EH (cell line): ENCODE measurements at places on chromosomes 4 and X.
A peak's percentile ranks its signal among the peaks of the same experiment; 100 is the strongest.

DNA sequence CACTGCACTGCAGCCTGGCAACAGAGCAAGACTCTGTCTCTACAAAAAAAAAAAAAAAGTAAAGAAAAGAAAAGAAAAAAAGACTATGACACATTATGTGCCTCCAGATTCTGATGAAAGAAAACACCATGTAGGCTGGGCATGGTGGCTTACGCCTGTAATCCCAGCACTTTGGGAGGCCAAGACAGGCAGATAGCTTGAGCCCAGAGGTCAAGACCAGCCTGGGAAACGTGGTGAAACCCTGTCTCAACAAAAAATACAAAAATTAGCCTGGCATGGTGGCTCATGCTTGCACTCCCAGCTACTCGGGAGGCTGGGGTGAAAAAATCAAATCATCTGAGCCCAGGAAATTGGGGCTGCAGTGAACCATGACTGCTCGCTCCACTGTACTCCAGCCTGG lies 19.4 kb downstream of the THOC2 start:
- DNase-seq: no peak

- no peak for DNase-seq
These were observed 56.0 kb downstream of the GPR82 start for GRCh38 chrX:41779941-41780340.

DNA sequence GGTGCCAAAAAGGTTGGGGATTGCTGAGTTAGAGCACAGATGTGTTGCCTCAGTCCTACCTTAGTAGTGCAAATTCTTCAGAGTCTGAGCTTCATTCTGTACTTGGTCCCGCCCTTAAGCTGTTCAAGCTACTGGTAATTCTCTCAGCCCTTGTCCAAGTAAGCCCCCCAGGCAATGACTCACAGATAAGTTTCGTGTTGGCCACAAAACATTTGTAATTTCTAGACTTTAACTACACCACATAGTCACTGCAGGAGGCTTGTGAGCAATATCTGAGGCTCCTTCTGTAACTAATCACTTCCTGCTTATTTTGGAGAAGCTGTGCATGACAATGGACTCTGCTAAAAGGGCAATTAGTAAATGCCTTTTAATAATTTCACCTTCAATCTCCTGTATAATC lies 1420.5 kb downstream of the PCDH7 start:
- no peak for DNase-seq

GRCh38 chrX:39309721-39310152 lies 508.5 kb downstream of the MID1IP1 start:
- DNase-seq: peak; percentile 8

- no peak for DNase-seq
These were observed 285.3 kb downstream of the ANKRD50 start for GRCh38 chr4:124427095-124427767.

GRCh38 chrX:1589356-1590130 lies 1.9 kb upstream of the AKAP17A start:
- DNase-seq: no peak

- DNase-seq: no peak
These were observed 183.9 kb upstream of the PCDH7 start for GRCh38 chr4:30536231-30536630.

DNA sequence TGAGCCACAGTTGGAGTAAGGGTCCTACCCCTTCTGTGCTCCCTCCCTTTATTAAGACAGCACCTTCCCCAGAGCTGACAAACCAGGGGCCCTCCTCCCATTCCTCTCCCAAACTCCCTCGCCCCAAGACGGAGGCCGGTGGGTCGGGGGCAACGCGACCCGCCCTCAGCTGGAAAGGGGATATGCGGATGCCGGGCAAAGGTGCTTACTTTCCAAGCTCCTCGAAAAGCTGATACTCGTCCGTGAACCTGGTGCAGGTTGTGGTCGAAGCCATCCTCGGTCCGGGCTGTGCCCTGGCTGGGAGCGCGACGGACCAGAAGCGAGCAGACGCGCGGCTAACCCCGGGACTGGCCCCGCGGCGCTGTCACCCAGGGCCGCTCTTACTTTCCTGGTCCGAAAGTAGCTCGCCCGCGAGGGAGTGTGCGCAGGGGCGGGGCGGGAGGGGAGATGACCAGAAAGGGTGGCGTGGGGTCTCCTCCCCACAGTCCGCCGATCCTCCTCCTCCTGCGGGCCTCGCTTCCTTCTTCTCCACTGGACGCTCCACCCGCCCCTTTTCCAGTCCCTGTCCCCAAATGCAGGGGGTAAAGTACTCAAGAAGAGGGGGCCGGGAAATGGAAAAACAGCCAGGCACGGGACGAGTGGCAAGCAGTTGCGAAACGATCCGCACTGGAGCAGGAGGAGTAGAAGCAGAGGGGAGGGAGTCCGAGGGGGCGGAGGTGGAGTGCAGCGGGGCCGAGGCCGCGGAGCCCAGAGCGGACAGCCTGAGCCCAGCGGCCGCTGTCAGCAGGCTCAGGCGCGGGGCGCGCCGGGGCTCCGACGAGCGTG lies 531 bp downstream of the CAMK2D start:
- peak; percentile 85 for DNase-seq

- DNase-seq: peak; percentile 21
These were observed 27.8 kb downstream of the PIR start for GRCh38 chrX:15465347-15465746.

- no peak for DNase-seq
These were observed 72.0 kb downstream of the SMARCA5 start for GRCh38 chr4:143585548-143585947.

DNA sequence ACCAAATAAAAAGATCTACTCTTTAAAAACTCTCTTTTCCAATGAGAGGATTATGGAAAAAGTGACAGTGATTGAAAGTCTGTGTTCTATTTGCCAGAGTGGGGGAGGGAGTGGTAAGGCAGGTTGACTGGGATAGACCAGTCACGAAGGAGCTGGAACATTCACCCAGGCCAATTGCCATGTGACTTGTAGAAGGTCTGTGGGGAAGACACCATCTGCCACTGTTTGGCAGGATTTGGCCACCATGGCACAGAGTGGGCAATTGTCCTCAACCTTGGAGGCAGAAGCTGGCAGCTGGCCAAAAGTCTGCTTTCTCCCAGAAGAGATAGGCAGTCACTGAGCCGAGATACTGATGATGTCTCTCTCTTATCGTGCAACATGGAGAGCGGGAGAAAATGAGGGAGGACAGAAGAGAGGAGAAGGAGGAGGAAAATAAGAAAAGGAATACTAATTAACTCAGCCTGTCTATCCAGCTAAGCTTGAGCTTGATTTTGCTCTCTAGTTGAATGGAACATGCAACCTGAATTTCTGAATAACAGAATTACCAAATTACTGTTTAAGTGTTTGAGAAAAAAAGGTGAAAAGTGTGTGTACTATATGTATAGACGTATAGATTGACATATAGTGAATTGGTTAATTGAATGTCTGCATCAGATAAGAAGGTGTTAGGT lies 267.1 kb downstream of the ARHGAP24 start:
- DNase-seq: no peak

DNA sequence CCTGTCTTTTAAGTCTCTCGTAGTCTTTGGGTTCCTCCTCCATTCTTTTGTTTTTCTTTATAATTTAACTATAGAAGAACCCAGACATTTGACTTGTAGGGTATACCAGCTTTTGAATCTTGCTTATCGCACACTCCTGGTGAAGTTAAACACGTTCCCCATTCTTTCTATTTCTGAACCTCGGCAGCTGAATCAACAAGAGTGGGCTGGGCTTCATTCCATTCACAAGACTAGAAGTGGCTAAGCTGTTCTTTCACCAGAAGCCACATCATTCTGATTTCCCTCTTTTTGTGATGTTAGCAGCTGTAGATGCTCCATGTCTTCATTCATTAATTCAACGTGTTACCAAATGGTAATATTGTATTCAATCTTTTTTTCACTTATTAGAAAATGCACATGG lies 167.9 kb downstream of the CORIN start:
- DNase-seq: no peak

GRCh38 chr4:153676984-153677383 lies 7.1 kb upstream of the TLR2 start:
- peak; percentile 84 for DNase-seq

DNA sequence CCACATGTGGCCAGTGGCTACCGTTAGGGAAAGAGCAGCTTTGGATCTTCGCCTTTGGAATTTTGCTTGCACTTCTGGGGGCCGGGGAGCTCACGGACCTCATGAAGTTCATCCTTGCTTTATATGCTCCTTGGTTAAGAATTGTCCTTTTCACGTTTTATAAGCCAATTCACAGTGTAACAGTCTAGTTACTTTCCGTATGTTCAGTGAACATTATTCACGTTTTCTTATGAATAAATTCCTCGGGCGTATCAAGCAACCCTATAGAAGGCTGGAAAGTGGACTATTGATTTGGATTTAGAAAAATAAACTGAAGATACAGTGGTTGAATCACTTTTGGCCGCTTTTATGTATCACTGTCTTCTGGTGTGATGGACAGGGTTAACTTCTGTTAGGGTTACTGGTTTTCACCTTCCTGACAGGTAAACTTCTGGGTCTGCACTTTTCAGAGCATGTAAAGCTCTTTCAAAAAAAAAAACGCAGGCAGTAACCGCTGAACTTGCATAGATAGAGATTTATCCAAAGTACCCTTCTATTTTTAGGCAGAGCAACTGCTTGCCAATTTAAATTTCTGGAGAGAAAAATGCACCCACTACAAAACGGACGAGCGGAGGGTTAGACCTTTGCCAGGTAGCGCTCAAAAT lies 569 bp upstream of the PDLIM5 start:
- DNase-seq: peak; percentile 24

DNA sequence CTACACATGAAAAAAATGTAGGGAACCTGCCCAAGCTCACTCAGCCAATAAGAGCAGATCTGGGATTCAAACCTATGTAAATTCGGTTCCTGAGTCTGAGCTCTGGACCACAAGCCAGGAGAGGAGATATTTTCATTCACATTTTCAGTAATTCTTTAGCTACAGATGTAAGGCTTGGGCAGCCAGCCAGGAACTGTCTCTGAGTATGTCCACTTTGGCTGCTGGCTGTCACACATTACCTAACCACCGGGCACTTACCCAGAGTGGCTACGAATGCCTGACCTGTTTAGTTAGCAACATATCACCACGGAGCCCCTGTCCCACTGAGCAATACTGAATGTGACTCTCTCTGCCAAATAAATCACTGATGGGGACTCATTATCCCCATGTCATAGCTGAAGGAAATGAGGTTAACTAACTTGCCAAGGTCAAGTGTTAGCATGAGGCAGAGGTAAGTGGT lies 15.3 kb downstream of the USP46 start:
- DNase-seq: peak; percentile 54

DNA sequence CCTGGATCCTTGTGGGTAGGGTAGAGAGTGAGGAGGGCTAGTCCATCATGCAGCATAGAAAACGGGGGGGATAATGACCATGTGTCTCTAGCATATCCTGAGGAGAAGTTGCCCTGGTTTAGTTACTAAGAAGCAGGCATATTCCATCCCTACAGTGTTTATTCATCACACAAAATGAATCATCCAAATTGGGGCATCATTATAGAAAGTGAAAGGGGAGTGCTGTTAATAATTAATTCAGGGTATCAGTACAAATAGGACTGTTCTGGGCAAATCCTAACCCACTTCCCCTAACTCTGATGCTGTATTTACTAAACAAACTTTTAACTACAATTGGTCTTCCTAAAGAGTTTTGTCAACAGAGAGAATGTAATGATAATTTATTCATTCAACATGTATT lies 281.1 kb upstream of the ARX start:
- no peak for DNase-seq

DNA sequence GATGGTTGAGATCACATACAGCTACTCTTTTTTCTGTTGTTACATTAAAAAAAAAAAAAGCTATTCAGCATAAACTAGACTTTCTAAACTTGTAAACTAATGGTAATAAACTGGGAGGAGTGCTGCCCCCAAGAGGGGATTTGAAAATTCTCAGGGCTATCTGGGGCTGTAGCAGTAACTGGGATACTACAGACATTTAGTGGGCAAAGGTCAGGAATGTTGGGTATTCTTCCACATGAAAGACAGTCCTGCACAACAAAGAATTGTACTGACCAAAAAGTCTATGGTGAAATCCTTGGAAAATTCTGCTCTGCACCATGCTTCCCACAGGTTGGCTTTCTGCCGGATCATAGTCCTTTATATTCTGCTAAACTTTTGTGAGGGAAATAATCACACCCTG lies 232.6 kb upstream of the BOD1L1 start:
- DNase-seq: peak; percentile 25

GRCh38 chrX:20432746-20433387 lies 166.2 kb upstream of the RPS6KA3 start:
- DNase-seq: no peak

DNA sequence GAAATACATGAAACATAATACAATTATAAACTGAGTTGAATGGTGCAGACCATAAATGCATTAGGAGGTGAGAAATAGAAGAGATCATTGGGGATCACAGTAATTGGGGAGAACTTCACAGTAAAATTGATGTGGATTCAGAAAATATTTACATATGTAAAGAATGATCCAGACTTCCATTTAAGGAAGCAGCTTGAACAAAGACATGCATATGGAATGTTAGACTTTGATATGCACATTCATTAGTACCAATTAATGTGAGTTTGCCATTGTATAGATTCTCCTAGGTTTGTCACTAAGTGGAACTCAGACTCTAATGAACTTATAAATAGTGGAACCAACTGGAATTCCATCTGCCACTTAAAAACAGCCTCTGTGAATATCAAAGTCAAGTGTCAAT lies 235.6 kb downstream of the PARM1 start:
- DNase-seq: no peak

DNA sequence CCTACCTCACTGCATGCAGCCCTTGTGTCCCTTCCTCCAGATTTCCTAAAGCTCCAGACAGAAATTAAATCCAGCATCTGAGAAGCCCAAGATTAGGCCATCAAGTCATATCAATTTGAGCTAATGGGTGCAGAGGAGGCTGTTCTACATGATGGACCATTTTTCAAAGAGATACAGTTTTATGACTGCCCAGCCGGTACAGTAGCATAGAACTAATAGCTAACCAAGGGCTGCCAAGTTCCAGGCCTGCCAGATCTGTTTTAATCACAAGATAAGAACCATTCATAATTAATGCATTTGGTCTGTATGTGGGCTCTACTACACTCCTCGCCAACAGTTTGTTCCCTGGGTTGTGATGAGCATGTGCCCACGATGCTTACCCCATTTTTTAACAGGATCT lies 73.9 kb upstream of the PLAC1 start:
- no peak for DNase-seq

GRCh38 chrX:50081282-50081889 lies 119.4 kb downstream of the AKAP4 start:
- peak; percentile 29 for DNase-seq

GRCh38 chr4:147799986-147800555 lies 68.2 kb downstream of the ARHGAP10 start:
- no peak for DNase-seq

DNA sequence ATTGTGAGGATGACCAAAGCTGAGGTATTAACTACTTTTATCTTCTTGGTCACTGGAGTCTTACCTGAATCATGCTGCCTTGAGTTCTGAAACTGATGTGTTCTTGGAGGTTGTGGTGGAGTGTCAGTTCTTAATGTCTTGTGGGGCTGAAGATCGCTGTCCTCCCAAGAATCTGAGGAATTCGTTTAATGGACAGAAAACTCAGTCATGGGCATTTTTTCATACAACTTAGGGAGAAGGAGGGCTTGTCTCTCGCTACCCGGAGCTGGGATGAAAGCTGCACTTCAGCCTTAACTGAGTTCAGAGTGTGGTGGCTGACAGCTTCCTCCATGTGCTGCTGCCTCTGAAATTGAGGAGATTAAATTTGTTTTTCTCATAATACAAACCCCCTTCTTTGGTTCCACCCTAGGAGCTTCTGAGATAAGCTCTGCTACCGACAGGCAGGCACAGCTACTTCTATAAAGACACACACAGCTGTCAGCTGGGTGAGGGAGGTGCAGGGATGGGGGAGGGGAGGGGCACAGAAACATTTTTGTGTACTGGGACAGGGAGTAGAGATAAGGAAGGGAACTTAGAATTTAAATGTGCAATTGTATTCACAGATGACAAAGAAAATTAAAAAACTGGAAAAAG lies 30.8 kb downstream of the RBBP7 start:
- DNase-seq: peak; percentile 73

- peak; percentile 57 for DNase-seq
These were observed 66.4 kb downstream of the HPRT1 start for GRCh38 chrX:134526399-134526798.
